A549 treated with CORT108297 at 1 μM for 4 hours (cell line): ENCODE measurements at places on chromosomes 11 and 22. TPM values are rescaled to one million over a fixed set of nuclear protein-coding genes. Genes with fewer than 3 reads are reported as not detected.

The APLNR gene
- 0.05 to 0.07 TPM (median 0.06 TPM) in 5 replicates for total RNA-seq

The ASCL2 gene
- total RNA-seq = 0.06 to 0.09 TPM in 2 of 5 replicates, not detected in the others

The PGA3 gene
- 0.06 TPM in 1 of 5 replicates, not detected in the others for total RNA-seq

The TLCD5 gene
- 5.1 to 8.7 TPM (median 7.2 TPM) in 5 replicates for total RNA-seq

The SEPTIN5 gene
- 7.7 to 10.7 TPM (median 10.2 TPM) in 5 replicates for total RNA-seq

The OR52N4 gene
- not detected in 5 replicates for total RNA-seq

The OR2AT4 gene
- total RNA-seq = not detected in 5 replicates

The GLB1L2 gene
- total RNA-seq = 1.9 to 2.4 TPM (median 2.2 TPM) in 5 replicates

The KCNJ11 gene
- total RNA-seq = 0.30 to 0.60 TPM (median 0.45 TPM) in 5 replicates

The GGTLC3 gene
- not detected in 5 replicates for total RNA-seq

The CEP126 gene
- 2.9 to 4.1 TPM (median 3.4 TPM) in 5 replicates for total RNA-seq

The CDC42BPG gene
- 1.0 to 3.0 TPM (median 1.8 TPM) in 5 replicates for total RNA-seq

The GALNT18 gene
- 19.1 to 22.2 TPM (median 19.7 TPM) in 5 replicates for total RNA-seq

The ME3 gene
- 13.2 to 20.6 TPM (median 18.0 TPM) in 5 replicates for total RNA-seq

The UPK2 gene
- 0.35 to 1.1 TPM (median 0.91 TPM) in 5 replicates for total RNA-seq

The SLCO2B1 gene
- total RNA-seq = 2.9 to 5.1 TPM (median 4.2 TPM) in 5 replicates

The TSGA10IP gene
- not detected in 5 replicates for total RNA-seq

The MS4A3 gene
- total RNA-seq = not detected in 5 replicates

The CD44 gene
- total RNA-seq = 596 to 874 TPM (median 731 TPM) in 5 replicates

The CALCA gene
- 0.14 TPM in 1 of 5 replicates, not detected in the others for total RNA-seq

The DEPDC7 gene
- total RNA-seq = 6.5 to 10.1 TPM (median 7.8 TPM) in 5 replicates

The FAT3 gene
- total RNA-seq = 0.23 to 0.81 TPM (median 0.55 TPM) in 5 replicates

The FGF19 gene
- 0.03 to 0.08 TPM in 2 of 5 replicates, not detected in the others for total RNA-seq

The PACSIN3 gene
- total RNA-seq = 26.1 to 35.8 TPM (median 31.9 TPM) in 5 replicates

The TCN2 gene
- total RNA-seq = 4.2 to 5.2 TPM (median 4.6 TPM) in 5 replicates

The CHADL gene
- total RNA-seq = not detected in 5 replicates

The MEI1 gene
- 0.17 TPM in 1 of 5 replicates, not detected in the others for total RNA-seq

The SLC5A12 gene
- total RNA-seq = not detected in 5 replicates

The LTO1 gene
- total RNA-seq = 27.1 to 38.6 TPM (median 33.1 TPM) in 5 replicates

The HTR3B gene
- total RNA-seq = not detected in 5 replicates

The MAML2 gene
- 1.9 to 2.7 TPM (median 2.4 TPM) in 5 replicates for total RNA-seq

The FADS3 gene
- total RNA-seq = 38.0 to 62.4 TPM (median 59.1 TPM) in 5 replicates

The TSSK2 gene
- total RNA-seq = not detected in 5 replicates

The OR52I1 gene
- total RNA-seq = not detected in 5 replicates

The PRODH gene
- total RNA-seq = 0.32 to 1.1 TPM (median 0.51 TPM) in 5 replicates

The TYR gene
- total RNA-seq = not detected in 5 replicates

The MIOX gene
- 0.12 TPM in 1 of 5 replicates, not detected in the others for total RNA-seq

The CALCB gene
- total RNA-seq = 0.07 to 0.09 TPM in 2 of 5 replicates, not detected in the others

The OR5M3 gene
- total RNA-seq = not detected in 5 replicates

The KCNK4 gene
- 0.07 to 0.10 TPM (median 0.09 TPM) in 3 of 5 replicates, not detected in the others for total RNA-seq

The UPK3A gene
- total RNA-seq = not detected in 5 replicates

The WT1 gene
- 5.2 to 6.0 TPM (median 5.7 TPM) in 5 replicates for total RNA-seq

The OR8D4 gene
- total RNA-seq = not detected in 5 replicates

The TAGLN gene
- 61.4 to 151 TPM (median 112 TPM) in 5 replicates for total RNA-seq

The HYOU1 gene
- total RNA-seq = 40.0 to 49.6 TPM (median 48.0 TPM) in 5 replicates

The SCGB1C1 gene
- not detected in 5 replicates for total RNA-seq

The PTPRCAP gene
- total RNA-seq = 0.24 to 0.42 TPM (median 0.32 TPM) in 5 replicates

The TMEM132A gene
- total RNA-seq = 110 to 179 TPM (median 170 TPM) in 5 replicates

The SYNGR1 gene
- total RNA-seq = 7.9 to 13.7 TPM (median 12.1 TPM) in 5 replicates

The SOX6 gene
- total RNA-seq = 0.01 to 0.14 TPM (median 0.01 TPM) in 3 of 5 replicates, not detected in the others

The UBQLN3 gene
- total RNA-seq = not detected in 5 replicates
